Right cardiac atrium (tissue), 5 donors: ENCODE measurements at places on chromosomes 2 and 18. TPM values are rescaled to one million over a fixed set of nuclear protein-coding genes. Genes with fewer than 3 reads are reported as not detected.

The LCT gene
- not detected for total RNA-seq

The OTOS gene
- total RNA-seq, result not detected

The GULP1 gene
- 11.0 TPM for total RNA-seq

The UGT1A3 gene
- total RNA-seq, result not detected

The CD8A gene
- total RNA-seq, result 1.0 TPM

The RAPGEF4 gene
- total RNA-seq, result 8.8 TPM

The PLCL1 gene
- total RNA-seq, result 60.4 TPM

The MSTN gene
- total RNA-seq, result 0.11 TPM

The KLHL29 gene
- 1.9 TPM for total RNA-seq

The SAG gene
- total RNA-seq, result not detected

The ST8SIA5 gene
- total RNA-seq, result 3.4 TPM
